ENCODE measurements at places on chromosomes 3 and 15. TPM values are rescaled to one million over a fixed set of nuclear protein-coding genes. Genes with fewer than 3 reads are reported as not detected.

- DNase-seq, result no peak
Measured at GRCh38 chr15:53072077-53072476, 281.9 kb upstream of the ONECUT1 start.

GRCh38 chr3:150582620-150583019, 20.5 kb upstream of the SELENOT start:
- no peak for DNase-seq

DNA sequence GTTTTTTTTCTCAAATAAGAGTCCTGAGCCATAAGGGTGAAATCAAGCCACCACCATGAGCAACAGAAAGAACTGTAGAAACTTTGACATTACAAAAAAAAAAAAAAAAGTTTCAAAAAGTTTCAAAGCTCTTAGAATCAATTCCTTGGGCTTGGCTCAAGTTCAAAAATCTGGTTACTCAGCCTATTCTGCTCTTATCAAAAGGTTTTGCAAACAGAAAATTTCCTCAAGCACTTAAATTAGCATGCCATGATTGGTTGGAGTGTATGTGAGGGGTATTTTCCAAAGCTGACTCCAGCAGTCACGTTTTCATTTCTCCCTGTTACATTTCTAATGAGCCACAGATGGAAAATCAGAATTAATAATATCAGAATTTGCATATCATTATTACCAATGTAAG, 12.1 kb upstream of the PEX5L start:
- no peak for DNase-seq

DNA sequence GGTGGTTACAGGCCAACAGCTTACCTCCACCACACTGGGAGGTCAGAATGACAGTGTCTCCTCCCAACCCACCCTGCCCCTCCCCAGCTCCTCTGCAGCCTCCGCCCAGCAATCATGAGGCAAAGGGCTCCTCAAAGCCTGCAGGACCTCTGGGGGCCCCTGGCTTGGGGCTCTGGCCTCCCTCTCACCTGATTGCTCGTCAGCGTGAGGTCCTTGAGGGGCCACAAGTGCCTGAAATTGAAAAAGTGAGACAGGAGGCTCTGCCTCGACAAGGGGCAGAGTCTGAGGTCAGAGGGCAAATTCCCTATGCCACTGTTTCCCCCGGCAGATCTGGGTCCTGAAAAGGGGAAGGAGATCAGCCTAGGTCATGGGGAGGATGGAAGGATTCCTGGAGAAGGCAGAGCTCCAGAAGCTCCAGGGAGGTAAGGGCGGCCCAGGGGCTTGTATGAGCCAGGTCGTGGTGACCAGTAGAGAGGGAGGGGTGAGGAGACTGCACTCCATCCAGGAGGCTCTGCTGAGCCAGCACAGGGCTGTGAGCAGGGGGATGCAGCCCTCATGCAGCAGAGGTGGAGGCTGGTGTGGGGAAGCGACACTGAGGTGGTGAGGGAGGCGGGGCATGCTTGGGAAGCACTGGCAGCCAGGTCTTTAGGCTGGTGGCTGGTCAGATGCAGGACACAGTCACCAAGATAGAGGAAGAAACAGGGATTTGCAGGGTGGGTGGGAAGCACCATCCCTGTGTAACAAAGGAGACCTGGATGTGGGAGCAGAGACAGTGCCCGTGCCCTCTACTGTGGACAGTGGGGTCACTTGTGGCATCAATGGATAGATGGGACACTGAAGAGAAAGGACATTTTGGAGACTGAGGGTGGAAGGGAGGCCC, 20.1 kb downstream of the ALS2CL start:
- no peak for DNase-seq

DNA sequence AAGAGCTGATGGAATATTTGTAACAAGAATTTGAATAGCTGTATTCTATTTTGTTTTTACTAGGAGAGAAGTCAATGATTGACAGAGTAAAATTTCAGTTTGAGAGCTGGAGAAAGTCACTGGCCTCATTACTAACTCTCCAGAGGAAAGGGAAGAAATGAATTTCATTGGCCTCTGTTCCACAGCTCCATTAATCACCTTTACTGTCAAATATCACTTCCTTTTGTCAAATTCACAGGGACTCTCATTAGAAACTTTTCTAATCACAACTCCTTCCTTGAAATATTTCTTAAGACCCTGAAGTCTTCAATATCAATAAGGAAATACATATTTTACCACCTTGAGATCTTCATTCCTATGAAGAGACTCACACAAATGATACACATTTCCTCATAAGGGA, 379.9 kb upstream of the RASGRP1 start:
- no peak for DNase-seq

ACP3 gene
- polyA plus RNA-seq, result 0.37 TPM

IFT122 gene
- polyA plus RNA-seq, result 15.8 TPM

Data from BJ (cell line).